ENCODE measurements at places on chromosomes 16 and 17.

DNA sequence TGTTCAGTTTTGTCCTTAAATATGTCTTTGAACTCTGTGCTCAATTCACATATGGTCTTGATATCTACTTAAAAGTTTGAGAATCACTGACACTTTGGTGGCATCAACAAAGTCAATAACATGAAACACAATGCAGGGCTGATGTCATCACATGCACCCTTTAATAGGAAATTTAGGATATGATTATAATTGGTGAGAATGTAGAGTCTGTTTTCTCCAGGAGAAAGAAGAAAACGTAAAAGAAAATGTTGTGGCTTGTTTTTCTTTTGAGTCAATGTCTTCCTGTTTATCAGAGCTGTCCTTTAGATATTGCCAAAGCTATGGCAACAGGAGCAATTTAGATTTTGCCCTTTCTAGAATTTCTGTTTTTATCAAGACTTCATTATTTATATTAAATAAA is 396.9 kb downstream of the CDH13 start:
- DNase-seq = no peak

- no peak for DNase-seq
Observed at GRCh38 chr16:53067675-53068074, 12.9 kb downstream of the CHD9 start.

GRCh38 chr17:76447931-76448652 is 4.9 kb downstream of the UBE2O start:
- no peak for DNase-seq

GRCh38 chr17:76278952-76279741 is 14.0 kb downstream of the UBALD2 start:
- DNase-seq = peak; percentile 80

DNA sequence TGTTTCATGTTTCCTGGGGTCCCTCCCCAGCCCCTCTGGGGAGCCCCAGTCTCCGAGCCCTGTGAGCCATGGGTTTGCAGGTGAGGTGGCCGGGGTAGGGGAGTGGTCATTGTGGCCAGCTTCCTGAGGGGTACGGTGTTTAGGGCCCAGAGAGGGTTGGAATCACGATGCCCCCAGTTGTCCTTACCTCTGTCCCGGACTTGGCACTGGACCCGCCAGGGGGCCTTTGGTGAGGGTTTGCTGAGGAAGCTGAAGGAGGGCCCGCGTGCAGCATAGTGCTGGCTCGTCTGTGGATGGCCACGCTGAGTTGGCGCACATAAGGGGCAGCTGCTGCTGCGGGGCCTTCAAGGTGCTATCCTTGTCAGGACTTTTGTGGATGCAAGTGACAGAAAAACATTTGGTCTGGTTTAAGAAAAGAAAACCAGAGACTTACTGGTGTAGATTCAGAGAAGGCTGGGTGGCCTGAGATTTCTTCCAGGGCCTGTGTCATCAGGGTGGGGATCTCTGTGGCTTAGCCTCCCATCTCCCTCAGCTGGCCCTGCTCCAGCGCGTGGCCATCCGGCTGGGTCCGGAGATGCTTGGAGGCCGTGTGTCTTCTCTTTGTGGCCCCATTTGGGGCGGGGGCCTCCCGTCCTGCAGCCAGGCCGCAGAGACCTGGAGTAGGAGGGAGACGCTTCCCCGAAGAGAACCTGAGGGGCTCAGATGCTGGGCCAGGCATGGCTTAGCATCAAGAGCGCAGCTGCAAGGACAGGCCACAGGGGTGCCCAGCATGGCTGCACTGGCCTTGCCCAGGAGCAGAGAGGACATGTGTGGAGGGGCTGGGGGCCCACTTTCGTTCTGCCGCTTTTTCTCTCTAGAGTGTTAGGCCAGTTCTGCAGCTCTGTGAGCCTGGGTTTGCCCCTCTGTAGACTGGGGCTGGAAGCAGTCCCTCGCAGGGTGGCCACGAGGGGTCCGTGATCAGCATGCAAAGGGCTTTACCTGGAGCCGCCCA is 33.7 kb upstream of the NUDT16L1 start:
- no peak for DNase-seq

DNA sequence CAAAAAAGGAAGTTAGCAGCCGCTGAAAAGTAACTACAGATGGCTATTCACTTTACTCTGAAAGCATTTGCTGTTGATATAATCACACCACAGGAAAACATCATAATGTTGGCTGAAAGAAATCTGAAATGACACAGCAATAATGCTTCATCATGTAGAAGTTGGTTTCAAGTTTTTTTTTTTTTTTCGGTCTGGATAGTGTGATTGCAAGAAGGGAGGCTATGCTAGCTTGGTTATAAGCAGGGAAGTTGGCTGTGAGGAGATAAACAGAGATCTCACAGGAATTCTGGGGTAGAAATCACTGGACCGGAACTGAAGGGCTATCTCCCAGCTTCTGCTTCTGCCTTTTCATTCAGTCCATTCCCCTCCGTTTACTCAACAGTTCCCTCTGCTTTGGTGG is 57.9 kb downstream of the MYO1D start:
- DNase-seq = no peak

- DNase-seq = peak; percentile 4
Observed at GRCh38 chr16:79098907-79099306, 501.6 kb downstream of the MAF start.

GRCh38 chr17:15981646-15982580 is 17.6 kb downstream of the ZSWIM7 start:
- no peak for DNase-seq

DNA sequence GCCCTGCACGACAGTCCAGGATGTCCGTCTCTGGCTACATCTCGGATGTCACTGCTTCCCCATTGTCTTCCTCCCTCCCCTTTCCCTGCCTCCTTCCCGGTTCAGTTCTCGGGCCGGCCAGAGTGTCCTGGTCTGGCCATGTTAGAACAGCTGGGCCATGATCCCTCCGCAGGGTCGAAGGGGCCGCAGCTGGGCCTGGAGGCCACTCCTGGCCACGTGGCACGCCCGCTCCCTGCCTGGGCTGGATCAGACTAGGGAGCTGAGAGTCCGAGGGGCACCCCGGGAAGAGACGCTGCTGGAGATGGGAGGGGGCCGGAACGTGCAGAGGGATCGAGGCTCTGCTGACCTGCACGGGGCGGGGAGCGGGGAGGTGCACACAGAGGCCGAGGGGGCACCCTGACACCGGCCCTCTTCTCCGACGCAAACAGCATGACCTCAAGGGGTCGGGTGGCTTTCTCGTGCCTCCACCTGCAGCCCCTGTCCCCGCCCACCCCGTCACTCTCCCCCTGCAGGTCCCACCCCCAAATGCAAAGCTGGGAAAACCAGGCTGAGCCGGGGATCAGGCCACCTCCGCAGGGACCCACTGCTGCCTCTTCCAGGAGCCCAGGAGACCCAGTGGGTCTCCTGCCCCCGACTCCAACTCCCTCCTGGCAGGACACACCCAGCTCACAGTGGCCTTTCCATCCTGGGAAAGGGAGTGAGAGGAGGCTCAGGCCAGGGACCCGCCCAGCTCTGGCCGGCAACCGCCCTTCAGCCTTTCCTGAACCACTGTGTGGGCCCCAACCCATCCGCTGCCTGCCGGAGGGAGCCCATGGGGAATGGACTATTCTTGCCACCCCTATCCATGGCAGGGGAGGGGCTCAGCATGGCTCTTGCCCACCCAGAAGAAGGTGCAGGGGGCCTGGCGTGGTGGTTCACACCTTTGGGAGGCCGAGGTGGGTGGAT is 38.5 kb downstream of the CTU2 start:
- no peak for DNase-seq

DNA sequence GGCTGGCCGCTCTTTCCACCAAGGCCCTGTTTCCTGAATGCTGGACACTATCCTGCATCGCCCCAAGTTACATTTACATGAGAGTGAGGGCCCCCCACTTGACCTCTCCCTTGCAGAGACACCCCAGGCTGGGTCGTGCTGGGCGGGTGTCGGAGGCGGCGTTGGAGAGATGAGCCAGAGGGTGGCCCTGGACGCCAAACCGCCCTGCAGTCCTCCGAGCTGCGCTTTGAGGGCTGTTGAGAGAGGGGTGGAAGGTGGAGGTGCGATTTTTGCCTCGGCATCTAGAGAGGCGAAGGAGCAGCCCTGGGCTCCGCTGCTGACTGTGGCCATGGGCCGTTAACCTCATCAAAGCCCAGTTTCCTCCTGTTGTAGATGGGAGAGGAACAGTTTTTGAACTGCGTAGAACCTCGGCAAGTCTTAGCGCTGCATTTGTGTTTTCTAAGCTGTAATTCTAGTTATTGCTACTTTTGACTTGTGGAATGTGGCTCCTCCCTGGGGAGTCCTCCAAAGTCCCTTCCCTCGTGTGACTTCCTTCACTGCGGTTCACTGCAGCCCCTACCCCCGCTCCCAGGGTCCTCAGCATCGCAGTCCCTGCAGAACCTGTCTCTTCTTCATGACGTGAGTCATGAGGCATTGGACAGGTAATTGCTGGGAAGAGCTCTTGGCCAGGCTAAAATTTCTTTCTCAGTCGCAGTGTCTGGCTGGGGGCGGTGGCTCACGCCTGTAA is 986 bp upstream of the ELOB start:
- DNase-seq = peak; percentile 3

GRCh38 chr17:38702166-38702915 is 2.7 kb upstream of the MLLT6 start:
- DNase-seq = peak; percentile 71

DNA sequence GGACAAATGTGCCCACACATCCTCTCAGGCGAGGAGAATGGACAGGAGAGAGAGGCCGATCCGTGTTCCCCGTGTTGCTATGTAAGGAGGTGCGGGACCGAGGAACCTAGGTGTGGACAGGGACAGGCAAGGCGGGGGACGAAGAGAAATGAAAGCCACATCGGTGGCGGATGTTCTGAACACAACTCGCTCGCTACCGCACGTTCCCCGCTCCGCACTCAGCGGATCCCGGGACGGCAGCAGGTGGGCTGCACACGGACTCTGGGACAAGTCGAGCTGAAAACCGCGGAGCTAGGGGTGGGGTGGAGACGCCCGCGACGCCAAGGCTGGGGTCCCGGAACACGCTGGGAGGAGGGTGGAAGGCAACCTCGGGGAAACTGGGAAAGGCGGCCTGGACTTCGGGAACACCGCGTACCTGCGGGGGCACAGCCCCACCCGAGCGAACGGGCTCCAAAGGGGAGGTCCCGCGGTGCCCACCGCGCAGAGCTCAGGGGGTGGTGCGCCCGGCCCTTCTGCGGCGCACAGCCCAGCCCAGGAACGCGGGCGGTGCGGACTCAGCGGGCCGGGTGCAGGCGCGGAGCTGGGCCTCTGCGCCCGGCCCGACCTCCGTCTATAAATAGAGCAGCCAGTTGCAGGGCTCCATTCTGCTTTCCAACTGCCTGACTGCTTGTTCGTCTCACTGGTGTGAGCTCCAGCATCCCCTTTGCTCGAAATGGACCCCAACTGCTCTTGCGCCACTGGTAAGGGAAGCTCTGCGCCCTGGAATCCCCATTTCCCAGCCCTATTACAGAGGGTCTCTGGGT is at the start of gene MT1E:
Gene MT1E (plus strand): TSS at position 642 of the 803 bp plus-strand sequence. CDS start 71 bp downstream, at position 713.
- peak; percentile 32 for DNase-seq

- DNase-seq = no peak
Observed at GRCh38 chr16:72068930-72069329, 5.9 kb downstream of the HPR start.

DNA sequence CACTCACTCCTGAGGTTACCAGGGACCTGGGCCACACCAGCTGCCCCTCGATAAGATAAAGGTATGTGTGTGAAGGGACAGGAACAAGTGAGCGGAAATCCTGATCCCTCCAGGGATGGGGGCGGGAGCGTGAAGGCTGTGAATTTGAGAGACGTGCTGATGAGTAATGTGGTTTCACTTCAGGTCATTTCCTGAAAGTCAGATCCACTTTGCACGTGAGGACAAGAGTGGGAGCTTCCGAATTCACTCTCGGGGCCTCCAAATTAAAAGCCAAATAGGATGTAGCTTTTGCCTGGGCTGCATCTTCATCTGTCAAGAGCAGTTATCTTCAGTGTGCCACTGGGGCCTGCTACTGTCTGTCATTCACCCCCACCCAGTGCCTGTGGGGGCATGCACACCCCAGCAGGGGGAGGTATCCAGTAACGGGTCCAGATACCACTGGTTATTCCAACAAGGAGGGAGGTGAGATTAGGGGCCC is 87.4 kb upstream of the LHX1 start:
- no peak for DNase-seq

DNA sequence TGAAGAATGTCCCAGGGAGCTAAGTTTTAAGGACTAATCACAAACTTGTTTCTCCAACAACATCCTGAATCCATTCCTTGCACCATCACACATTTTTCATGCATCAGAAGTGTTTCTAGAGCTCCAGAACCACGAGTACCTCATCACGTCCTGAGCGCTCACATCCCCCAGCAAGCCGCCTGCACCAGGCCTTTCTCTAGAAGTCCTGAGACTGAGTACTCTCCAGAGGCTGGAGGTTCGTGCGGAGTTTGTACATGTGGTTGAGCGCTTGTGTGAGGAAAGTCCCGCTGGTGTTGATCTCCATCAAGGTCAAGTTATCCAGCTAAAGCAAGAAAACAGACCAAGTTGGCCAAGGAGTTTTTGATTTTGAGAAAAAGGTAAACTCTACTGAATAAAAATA is 10.7 kb downstream of the GINS2 start:
- DNase-seq = no peak

GRCh38 chr17:70786081-70786480 is 616.7 kb downstream of the KCNJ2 start:
- no peak for DNase-seq

- DNase-seq = no peak
Observed at GRCh38 chr17:57554826-57555635, 190.1 kb downstream of the CCDC182 start.

DNA sequence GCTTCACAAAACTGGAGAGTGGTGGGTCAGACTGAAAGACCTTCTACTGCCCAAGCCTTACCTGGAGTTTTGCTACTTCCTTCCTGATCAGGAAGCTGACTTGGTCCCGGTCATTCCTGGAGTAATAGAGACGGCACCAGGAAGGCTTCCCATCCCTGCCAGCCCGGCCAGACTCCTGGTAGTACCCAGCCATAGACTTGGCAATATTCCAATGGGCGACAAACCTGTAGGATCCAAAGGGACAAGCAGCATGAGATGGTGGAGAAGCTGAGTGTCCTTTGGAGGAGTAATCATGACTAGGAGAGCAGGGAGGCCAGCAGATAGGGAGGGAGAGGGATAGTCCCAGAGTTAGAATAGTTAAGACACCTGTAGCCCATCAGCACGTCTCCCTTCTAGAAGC is 8.7 kb downstream of the RECQL5 start:
- no peak for DNase-seq

DNA sequence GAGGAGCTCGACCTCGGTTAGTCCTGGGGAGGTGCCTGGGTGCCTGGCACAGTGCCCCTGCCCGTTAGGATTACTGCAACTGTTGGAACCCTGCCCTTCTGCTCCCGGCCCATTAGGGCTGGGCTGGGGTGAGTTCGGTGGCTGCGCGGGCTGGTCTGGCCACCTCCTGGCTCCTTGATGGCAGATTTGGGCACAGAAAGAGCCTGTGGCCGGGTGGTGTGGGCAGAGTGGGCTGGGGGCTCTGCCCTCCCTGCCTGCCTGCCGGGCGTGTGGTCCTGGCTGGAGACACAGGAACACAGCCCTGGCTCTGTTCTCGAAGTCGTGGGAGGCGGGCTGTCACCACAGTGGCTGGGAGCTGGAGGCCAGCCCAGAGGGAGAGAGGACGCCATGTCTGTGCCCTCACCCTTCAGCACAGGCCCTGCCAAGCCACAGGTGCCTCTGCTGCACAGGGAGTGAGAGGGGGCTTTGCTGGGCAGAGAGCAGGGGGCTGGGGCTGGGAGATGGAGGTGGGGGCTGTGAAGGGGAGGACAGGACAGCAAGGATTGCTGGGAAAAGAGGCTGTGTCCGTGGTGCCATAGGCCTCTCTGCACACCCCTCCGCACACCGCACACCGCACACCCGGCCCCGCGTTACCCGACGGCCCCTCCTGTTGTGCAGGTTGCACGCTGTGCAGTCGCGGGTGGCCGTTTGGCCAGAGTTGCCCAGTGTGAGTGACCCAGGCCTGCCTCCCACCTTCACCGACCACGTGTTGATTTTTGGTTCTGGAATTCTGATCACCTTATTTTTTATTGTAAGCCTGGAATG is 236.6 kb upstream of the GSE1 start:
- DNase-seq = no peak

Data from Kasumi-1 (cell line).